Lower lobe of right lung (tissue), 2 donors: ENCODE measurements at places on chromosomes 6 and 20. TPM values are rescaled to one million over a fixed set of nuclear protein-coding genes. Genes with fewer than 3 reads are reported as not detected.

DNA sequence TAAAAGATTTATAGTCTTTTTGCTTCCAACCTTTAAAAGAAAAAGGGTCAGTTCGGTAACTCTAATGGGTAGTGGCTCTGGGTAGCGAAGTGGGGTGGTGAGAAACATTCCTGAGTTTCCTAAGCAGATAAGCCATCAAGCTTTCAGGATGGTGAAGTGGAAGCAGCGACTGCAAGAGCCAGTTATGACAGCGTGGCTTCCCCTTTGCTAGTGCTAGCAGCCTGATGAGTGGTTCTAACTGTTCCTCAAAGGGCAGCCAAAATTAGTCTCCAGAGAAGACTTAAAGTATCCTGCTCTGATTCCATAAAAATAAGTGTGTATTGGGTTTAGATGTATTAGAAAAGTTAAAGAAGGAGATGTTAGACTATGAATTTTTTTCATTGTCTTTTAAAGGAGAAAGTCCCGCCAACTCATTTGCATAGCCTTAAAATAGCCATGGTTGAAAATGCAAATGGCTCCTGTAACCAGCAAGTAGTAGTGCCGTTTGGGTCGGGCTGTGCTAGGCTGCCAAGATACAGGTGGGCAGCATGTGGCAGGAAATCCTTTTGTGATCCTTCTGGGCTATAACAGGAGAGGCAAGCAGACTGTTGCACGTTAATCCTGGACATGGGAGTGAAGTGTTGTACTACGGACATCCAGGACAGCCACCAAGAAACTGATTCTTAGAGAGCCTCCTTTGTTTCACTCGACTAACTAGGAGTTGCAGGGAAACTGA is 18.0 kb downstream of the ELOVL2 start:
- no peak for DNase-seq
- H3K27me3 ChIP-seq, result no peaks in the 10 kb centered on the region
- no peak overlapping the region for H3K27ac ChIP-seq
- no peaks in the 10 kb centered on the region for H3K4me1 ChIP-seq
- H3K36me3 ChIP-seq, result no peaks in the 10 kb centered on the region

RAMACL gene
- 6.6 TPM for total RNA-seq

DNA sequence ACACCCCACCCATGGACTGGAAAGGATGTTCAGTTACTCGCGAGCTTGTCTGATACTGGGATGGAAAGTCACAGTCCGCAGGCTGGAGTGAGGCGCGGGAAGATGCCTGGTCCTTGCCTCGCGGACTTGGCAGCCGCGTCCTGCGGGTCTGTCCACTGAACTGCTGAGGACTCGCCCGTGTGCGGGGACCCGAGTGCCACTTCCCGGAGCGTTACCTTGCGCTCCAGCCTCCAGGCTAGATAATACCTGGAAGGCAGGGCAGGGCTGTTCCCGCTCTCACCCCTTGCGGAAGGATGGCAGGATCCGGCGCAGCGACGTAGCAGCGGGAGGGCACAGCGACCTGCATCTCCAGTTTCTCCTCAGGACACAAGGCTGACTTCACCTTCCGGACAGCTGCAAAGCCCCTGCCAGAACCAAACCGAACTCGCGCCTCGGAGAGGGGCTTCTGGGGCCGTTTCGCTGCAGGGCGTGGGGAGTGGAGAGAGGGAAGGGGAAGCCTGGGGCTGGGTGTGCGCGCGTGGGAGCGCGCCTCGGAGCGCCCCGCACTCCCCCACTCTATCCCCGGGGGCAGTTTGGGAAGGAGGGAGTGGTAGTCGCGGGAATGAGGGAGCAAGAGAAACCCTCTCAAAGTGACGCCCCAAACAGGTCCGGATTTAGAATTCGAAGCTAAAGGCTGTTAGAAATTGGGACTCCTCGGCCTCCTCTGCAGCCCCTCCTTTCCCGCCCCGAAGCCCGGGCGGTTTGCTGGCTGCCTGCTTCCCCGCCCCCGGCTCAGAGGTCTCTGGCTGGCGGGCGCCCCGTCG is at the start of gene KCNQ5:
Gene KCNQ5 (plus strand): TSS at position 774 of the 803 bp plus-strand sequence.
- H3K4me1 ChIP-seq, result peaks cover 35% of the 10 kb centered on the region
- H3K27ac ChIP-seq, result no peak within 1 kb of the TSS
- no peaks in the 10 kb centered on the region for H3K36me3 ChIP-seq
- peaks cover 30% of the 10 kb centered on the region for H3K27me3 ChIP-seq
- peak; percentile 46 for DNase-seq

GRCh38 chr6:138377844-138378243 is at the start of gene SMIM28:
TSS of gene SMIM28 (plus strand) at chr6:138377905. CDS start at chr6:138378073, 168 bp downstream.
- H3K4me1 ChIP-seq, result no peaks in the 10 kb centered on the region
- no peak within 1 kb of the TSS for H3K27ac ChIP-seq
- H3K27me3 ChIP-seq, result no peaks in the 10 kb centered on the region
- no peak within 1 kb of the TSS for H3K4me3 ChIP-seq
- no peaks in the 10 kb centered on the region for H3K36me3 ChIP-seq
- DNase-seq, result no peak

GRCh38 chr6:148472171-148473105 is 129.8 kb downstream of the SASH1 start:
- no peak overlapping the region for H3K4me3 ChIP-seq
- peak overlapping the region; percentile 53 for H3K27ac ChIP-seq
- no peaks in the 10 kb centered on the region for H3K27me3 ChIP-seq
- H3K4me1 ChIP-seq, result no peaks in the 10 kb centered on the region
- no peak for DNase-seq
- H3K36me3 ChIP-seq, result peaks cover 50% of the 10 kb centered on the region

GRCh38 chr20:50546729-50547314 is 36.6 kb downstream of the PTPN1 start:
- peak overlapping the region; percentile 40 for H3K27ac ChIP-seq
- H3K36me3 ChIP-seq, result peaks cover 9% of the 10 kb centered on the region
- no peak for DNase-seq
- H3K4me1 ChIP-seq, result peaks cover 99% of the 10 kb centered on the region

DNA sequence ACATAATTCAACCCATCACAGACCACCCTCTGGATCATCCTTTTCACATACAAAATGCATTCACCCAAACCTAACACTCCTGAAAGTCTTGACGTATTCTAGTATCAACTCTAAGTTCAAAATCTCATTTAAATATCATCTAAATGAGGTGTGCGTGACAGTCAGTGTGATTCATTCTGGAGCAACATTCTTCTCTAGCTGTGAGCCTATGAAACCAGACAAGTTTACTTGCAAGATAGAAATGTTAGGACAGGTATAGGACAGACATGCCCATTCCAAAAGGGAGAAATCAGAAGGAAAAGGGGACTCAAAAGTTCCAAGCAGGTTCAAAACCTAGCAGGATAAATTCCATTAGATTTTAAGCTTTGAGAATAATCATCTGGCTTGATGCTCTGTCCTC is 329.7 kb downstream of the CD83 start:
- no peak overlapping the region for H3K27ac ChIP-seq
- H3K27me3 ChIP-seq, result no peaks in the 10 kb centered on the region
- H3K36me3 ChIP-seq, result no peaks in the 10 kb centered on the region
- DNase-seq, result no peak
- no peak overlapping the region for H3K4me3 ChIP-seq

PNLDC1 gene
- total RNA-seq, result 0.27 TPM

GRCh38 chr6:169862892-169863525 is 111.6 kb downstream of the ERMARD start:
- H3K4me3 ChIP-seq, result no peak overlapping the region
- H3K4me1 ChIP-seq, result peaks cover 18% of the 10 kb centered on the region
- H3K27me3 ChIP-seq, result no peaks in the 10 kb centered on the region
- H3K36me3 ChIP-seq, result no peaks in the 10 kb centered on the region

- peaks cover 7% of the 10 kb centered on the region for H3K27me3 ChIP-seq
- H3K4me3 ChIP-seq, result no peak overlapping the region
- H3K27ac ChIP-seq, result no peak overlapping the region
- no peaks in the 10 kb centered on the region for H3K36me3 ChIP-seq
These were observed 267.7 kb upstream of the RNF24 start for GRCh38 chr20:4283016-4283415.

DNA sequence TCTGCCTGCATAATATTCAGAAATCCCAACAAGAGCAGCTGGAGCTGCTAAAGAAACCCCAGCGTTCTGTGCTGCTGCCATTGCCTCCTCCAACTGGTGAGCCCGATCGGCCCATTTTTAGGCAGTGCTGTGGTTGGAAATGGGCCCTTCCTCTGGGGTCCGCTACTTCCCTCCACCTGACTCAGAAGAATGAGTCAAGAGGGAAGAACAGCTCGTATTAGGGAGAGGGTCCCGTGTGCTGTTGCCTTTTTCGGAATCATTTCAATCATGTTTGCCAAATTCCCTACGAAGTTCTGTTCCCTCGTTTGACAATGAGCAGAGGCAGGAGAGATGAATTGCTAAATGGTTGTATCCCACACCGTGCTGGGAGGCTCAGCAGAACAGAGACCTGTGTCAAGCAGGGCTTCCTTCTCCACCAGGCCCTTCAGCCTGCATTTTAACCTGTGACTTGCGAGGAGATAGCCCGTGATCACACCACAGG is 38.4 kb downstream of the THBS2 start:
- DNase-seq, result no peak
- H3K4me3 ChIP-seq, result no peak overlapping the region
- H3K4me1 ChIP-seq, result peaks cover 18% of the 10 kb centered on the region
- no peaks in the 10 kb centered on the region for H3K27me3 ChIP-seq

CYP21A2 gene
- total RNA-seq, result 1.1 TPM

GRCh38 chr6:32413427-32414047 is 6.6 kb upstream of the BTNL2 start:
- no peak overlapping the region for H3K27ac ChIP-seq
- no peaks in the 10 kb centered on the region for H3K36me3 ChIP-seq
- no peak overlapping the region for H3K4me3 ChIP-seq
- H3K4me1 ChIP-seq, result peaks cover 5% of the 10 kb centered on the region
- peak; percentile 87 for DNase-seq

DNA sequence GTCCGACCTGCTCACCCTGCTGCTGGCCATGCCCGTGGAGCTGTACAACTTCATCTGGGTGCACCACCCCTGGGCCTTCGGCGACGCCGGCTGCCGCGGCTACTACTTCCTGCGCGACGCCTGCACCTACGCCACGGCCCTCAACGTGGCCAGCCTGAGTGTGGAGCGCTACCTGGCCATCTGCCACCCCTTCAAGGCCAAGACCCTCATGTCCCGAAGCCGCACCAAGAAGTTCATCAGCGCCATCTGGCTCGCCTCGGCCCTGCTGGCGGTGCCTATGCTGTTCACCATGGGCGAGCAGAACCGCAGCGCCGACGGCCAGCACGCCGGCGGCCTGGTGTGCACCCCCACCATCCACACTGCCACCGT is 885 bp downstream of the NTSR1 start:
- no peak overlapping the region for H3K4me3 ChIP-seq
- peaks cover 77% of the 10 kb centered on the region for H3K27me3 ChIP-seq
- peaks cover 6% of the 10 kb centered on the region for H3K4me1 ChIP-seq

RBBP9 gene
- 15.3 TPM for total RNA-seq

DNA sequence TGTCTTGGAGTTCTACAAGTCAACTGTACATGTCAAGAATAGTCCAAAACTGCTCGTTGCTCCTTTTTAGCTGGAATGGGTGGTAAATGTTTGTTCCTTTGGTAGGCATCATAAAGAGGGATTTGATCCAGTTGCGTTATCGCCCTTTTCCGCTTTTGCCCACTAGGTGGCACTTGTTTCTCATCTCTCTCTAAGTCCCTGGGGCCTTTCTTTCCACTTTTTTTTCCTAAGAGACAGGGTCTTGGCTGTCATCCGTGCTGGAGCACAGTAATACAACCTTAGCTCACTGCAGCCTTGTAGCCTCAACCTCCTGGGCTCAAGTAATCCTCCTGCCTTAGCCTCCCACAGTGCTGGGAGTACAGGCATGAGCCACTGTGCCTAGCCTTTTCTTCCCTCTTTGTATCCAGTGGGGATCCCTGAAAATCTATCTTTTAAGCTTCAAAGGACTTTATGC is 20.7 kb downstream of the GTPBP2 start:
- H3K27ac ChIP-seq, result no peak overlapping the region
- no peaks in the 10 kb centered on the region for H3K27me3 ChIP-seq
- H3K4me3 ChIP-seq, result no peak overlapping the region
- peaks cover 78% of the 10 kb centered on the region for H3K36me3 ChIP-seq
- DNase-seq, result no peak
- H3K4me1 ChIP-seq, result peaks cover 10% of the 10 kb centered on the region

GRCh38 chr6:143003676-143004075 is 57.0 kb upstream of the AIG1 start:
- no peaks in the 10 kb centered on the region for H3K27me3 ChIP-seq
- no peaks in the 10 kb centered on the region for H3K36me3 ChIP-seq
- H3K4me3 ChIP-seq, result no peak overlapping the region
- no peaks in the 10 kb centered on the region for H3K4me1 ChIP-seq
- no peak overlapping the region for H3K27ac ChIP-seq
- DNase-seq, result no peak
